AG08395 (cell line): ENCODE measurements at places on chromosomes 6 and 20.
A peak's percentile ranks its signal among the peaks of the same experiment; 100 is the strongest.

GRCh38 chr6:106727480-106728149, 98.2 kb downstream of the QRSL1 start:
- no peak for DNase-seq

- DNase-seq, result no peak
Observed at GRCh38 chr6:41518118-41518517, 28.1 kb upstream of the FOXP4 start.

DNA sequence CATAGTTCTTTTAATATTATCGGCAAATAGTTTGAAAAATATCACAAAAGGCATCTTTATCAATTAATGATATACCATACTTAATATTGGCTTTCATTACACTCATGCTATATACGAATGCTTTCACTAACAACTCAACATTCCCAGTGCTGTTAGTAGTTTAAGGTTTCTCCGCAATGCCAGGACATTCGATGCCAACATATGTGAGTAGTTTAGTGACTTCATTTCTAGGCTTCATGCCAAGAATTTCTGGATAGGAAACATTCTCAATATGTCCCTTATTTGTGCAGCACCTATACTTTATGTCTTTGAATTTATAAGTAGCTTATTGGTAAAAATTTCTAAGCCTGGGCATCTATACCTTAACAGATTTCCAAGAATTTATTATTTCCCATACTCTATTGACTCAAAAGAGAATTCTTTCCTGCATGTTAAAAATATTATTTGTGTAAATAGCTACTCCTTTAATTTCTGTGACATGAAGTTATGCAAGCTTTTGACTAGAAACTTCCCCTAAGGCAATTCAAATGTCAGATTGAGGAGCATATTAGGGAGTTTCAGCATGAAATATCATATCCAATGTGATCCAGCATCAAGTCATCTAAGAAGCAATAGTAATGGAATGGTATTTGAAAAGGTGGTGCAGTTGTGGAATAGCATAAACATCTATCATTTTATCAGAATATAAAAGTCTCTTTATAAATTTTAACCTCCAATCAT, 236.0 kb upstream of the STXBP5 start:
- peak; percentile 53 for DNase-seq

DNA sequence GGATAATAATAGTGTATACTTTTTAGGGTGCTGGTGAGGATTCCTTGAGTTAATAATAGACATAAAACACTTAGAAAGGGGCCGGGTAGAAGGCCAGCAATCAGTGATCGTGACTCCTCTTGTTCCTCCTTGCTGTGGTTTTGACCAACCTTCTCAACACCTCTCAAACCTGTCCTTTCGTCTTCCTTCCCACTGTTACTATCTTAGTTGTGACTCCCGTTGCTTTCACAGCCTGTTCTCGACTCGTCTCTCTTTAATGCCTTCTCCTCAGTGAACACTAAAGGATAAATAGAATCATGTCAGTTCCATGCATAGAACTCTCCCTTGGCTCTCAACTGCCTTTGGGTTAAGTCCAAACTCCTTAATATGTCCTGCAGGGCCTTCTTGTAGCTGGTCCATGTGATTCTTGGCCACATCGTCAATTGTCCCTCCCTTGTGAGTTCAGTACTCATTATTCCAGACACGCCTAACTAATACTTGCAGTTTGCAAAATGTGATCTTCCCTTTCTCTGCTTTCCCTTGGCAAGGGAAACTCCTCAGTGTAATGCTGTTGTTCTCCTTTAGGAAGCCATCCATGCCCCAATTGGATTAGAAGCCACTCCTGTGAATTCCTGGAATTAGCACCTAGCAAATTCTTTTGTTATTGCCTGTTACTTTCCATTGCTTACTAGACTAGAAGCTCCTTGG, 164.9 kb downstream of the UTRN start:
- DNase-seq, result no peak

DNA sequence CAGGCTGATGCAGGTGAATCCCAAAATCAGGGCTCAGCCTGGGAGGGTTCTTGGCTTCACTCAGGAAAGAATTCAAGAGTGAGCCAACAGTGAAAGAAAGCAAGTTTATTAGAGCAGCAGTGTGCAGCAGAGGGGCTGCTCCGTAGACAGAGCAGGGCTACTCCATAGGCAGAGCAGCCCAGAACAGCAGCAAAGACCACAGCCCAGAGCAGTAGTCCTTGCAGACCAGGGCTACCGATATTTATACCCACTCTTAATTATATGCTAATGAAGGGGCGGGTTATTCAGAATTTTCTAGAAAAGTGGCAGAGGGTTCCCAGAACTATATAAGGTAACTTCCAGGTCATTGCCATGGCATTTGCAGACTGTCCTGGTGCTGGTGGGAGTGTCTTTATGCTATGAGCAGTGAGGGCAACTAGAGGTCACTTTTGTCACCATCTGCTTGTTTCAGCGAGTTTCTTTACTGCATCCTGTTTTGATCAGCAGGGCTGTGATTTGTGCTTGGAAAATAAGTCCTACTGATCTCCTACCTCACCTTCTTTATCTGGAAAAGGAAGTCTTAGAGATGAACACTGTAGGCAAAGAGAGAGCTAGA, 39.8 kb upstream of the PTPN1 start:
- no peak for DNase-seq
